ENCODE measurements at places on chromosomes 12 and 14.
A peak's percentile ranks its signal among the peaks of the same experiment; 100 is the strongest.

GRCh38 chr12:122837306-122838265 lies 2.3 kb downstream of the HIP1R start:
- no peak for DNase-seq

GRCh38 chr12:117318591-117318990 lies 42.8 kb downstream of the NOS1 start:
- no peak for DNase-seq

DNA sequence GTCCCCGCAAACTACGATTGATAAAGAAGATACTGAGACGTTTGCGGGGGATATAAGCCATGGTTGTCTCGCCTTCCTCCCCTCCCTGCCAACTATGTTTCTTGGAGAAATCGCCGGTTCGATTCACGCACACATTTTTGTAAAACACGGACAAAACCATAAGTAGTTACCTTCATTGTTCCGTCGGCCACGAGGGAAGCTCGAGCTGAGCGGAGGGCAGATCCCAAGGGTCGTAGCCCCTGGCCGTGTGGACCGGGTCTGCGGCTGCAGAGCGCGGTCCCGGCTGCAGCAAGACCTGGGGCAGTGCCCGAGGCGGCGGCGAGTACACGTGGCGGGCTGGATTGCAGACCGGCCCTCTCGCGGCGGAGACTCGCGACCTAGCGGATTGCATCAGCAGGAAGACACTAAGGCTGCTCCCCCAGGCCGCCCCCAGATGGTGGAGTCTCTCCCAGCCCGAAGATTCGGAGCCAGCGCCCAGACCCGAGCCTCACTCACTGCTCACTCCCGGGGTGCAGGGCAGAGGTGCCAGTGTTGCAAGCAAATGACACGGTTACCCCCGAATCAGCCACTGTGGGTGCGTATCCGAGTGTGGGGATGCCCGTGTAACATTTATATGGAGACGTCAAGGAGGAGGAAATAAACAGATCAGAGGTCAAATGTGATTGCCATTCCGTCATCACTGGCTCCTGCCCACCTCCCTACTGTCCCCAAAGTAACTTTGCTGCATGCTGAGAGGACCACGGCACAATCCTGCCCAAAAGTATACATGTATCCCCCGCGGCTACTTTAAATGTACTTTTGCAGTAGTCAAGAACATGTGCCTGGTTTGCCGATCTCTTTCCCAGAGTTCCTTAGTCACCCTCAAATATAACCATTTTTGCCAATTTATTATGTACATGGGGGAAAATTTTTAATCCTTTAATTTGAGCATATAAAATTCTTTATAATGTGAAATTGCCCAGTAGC lies at the start of gene BCAT1:
TSS of gene BCAT1 (minus strand) at position 345 of the 966 bp plus-strand sequence. CDS start at position 176, 169 bp downstream.
- DNase-seq: peak; percentile 11

DNA sequence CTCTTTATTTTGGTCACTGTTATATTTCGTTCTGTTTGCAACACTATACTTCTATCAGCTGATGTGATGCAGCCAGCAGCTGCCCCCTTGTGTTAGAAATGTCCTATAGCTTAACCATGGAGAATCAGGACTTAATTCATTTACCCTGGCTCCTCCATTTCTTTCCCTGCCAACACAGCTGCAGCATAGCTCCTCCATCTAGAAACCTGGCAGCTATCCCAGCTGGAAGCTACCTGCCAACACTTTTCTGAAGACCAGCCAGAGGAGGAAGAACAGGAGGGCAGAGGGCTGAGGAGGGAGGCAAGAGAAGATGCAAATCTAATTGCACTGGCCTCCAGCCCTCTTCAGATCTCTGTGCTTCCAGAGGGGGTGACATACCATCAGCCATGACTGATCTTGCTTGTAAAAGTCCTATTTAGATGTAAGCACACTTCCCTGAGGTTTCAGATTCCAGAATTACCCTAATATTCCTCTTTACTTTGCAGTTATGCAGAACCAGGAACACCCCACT lies 156.8 kb upstream of the TMEM260 start:
- peak; percentile 30 for DNase-seq

DNA sequence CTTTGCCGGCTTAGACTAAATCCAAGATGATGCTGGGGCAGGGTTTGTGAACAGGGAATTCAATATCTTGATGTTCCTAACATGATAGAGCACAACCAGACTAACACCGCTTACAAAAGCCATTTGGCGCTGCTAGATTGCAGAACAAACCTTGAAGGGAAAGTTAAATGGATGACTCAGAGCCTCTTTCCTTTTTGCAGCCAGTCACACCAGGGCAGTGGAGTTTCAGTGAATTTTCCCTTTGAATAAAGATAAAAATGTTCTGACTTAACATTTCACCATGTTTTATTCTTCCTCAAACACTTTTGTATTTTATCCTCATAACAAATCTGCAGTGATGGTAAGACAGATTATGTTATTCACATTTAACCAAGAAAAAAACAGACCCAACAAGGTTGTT lies 47.3 kb downstream of the PDE6H start:
- no peak for DNase-seq

GRCh38 chr12:91778091-91778832 lies 367.4 kb downstream of the BTG1 start:
- DNase-seq: peak; percentile 20

- no peak for DNase-seq
Measured at GRCh38 chr14:32185097-32185496, 16.7 kb upstream of the RNU6-7 start.

DNA sequence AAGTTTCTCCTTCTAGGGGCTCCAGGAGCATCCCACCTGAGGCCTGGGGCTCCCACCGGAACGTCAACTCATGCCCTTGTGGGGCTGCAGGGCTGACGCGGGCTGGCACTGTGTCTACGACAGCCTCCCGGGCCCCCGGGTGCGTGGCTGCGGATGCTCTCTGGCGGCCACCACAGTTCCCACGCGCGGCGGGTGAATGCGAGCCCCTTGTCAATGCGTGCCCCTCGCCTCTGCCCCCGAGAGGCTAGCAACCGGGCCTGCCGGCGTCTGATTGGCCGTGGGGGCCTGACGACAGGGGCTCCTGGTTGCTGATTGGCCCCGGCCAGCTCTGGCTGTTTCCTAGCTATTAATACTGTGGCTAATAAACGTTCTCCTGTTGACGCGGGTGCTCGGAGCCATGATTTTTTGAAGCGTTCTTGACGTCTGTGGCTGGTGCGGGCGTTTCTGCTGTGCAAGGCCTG lies 1.8 kb upstream of the MEG3 start:
- no peak for DNase-seq

GRCh38 chr12:113891167-113891692 lies 74.9 kb downstream of the RBM19 start:
- no peak for DNase-seq

DNA sequence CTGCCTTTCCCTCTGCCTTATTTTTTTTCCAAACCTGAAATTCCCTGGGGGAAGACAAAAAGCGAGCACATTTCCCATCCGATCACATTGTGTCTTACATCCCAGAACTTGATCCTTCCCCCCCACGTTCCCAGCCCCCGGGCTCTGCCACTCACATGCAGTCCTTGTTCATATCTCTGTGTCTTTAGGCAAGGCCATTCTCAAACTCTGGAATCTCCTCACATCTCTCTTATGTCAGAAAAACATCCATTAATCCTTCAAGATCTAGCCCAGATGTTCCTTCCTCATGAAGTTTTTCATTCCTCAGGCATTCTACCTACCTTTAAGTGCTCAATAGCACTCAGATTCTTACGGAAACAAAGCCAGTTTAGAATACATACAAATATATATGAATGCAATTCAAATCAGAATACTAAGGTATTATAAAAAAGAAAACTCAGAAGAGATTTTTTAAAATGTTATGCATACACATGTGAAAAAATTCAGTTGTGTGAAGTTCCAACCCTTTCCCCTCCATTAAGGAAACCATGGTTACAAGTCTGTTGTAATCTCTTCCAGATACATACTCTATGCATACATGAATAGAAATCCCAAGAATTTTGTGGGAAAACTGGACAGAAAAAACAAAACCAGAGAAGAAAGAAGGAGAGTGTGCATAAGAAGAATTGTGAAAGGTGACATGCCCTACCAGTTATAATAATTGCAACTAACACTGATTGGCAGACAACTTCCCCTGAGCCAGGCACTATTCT lies 120.3 kb downstream of the SLC38A1 start:
- DNase-seq: no peak

Data from CD4-positive, alpha-beta T cell treated with Interleukin-21 for 1 hour (primary cell).